C1 segment of cervical spinal cord (tissue), 14 donors: ENCODE measurements at places on chromosomes 5 and 9.

DNA sequence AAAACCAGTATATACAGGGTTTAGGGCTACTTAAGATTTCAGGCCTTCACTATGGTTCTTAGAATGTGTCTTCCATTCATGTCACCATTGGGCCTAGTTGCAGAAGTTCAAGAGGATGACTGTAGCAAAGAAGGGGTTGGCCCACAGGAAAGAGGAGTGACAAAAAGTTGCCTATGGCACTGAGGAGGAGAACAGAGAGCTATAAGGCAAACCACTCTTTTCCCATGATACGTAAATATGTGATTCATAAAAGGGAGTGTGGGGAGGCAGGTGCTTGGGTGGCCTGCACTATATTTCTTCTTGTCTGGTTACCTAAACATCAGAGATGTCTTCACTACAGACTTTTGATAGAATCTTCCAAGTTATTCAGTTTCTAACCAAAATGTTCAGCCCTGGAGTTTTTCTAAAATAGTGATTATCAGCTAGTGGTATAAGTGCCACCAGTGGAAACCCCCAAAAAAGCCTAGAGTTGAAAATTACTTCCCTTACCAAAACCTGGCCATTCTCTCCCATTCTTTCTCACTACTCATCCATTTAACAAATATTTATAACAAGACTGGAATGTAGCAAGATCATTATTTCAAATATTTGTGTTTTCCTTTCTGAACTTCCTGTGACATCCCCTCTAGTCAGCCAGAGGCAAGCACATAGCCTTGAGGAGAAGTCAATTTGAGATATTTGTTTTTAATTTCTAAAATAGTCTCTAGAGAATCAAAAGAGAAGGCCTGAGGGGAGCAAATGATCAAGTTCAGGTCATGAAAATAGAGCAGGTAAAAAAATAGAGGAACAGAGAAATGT is 367.4 kb downstream of the EFNA5 start:
- no peak for DNase-seq

DNA sequence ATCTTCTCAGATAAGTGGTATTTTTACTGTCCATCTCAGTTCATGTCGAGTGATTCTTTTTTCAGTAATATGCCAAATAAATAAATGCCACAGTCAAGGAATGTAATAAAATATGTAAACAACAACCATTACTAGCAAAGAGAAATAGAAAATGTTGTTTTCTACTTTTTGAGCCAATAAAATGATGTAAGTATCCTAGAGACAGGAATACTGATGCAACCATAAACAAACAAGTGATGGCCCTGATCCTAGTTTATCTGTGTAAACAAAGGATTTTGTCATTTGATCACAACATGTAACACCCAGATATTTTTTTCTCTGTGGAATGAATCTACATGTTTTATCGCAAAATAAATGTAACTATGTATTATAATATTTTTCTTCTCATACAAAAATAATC is 1852.8 kb downstream of the EFNA5 start:
- no peak for DNase-seq

GRCh38 chr5:81482595-81482994 is 88.7 kb upstream of the ACOT12 start:
- no peak for DNase-seq

- no peak for DNase-seq
These were observed 80.2 kb downstream of the STX17 start for GRCh38 chr9:99986642-99987041.

- DNase-seq = no peak
These were observed 15.7 kb downstream of the SCGB3A1 start for GRCh38 chr5:180575571-180575970.

DNA sequence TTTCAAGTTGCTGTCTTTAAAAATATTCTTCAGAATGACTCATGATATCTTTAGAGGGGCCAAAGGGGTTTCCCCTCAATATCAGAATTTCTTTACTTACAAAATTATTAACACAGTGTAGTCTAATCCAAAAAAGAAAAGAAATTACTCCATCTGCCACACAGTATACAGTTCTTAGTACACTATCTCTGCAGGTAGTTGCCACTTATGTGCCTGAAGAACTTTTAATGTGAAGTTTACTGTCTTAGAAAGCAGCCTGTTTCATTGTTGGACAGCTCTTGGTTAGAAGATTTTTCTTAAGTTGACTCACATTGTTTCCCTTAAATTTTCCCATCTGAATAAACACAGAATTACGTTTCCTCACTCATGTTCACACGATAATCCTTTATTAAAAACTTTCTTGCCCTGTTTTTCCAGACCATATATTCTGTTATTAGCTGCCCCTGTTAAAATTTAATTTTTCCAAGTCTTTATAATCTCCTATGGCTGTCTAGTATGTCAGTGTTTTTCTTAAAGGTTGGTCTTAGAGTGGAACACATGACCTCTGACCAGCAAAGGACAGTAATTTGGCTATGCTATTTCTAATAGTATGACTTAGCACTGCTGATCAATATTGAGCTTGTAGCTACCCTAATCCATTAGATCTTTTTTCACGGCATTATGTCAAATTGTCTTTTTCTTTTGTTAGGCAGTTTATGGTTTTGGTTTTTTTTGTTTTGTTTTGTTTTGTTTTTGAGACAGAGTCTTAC is 21.8 kb upstream of the FKTN start:
- no peak for DNase-seq

- no peak for DNase-seq
These were observed 22.1 kb upstream of the FRMD3 start for GRCh38 chr9:83560169-83560826.

DNA sequence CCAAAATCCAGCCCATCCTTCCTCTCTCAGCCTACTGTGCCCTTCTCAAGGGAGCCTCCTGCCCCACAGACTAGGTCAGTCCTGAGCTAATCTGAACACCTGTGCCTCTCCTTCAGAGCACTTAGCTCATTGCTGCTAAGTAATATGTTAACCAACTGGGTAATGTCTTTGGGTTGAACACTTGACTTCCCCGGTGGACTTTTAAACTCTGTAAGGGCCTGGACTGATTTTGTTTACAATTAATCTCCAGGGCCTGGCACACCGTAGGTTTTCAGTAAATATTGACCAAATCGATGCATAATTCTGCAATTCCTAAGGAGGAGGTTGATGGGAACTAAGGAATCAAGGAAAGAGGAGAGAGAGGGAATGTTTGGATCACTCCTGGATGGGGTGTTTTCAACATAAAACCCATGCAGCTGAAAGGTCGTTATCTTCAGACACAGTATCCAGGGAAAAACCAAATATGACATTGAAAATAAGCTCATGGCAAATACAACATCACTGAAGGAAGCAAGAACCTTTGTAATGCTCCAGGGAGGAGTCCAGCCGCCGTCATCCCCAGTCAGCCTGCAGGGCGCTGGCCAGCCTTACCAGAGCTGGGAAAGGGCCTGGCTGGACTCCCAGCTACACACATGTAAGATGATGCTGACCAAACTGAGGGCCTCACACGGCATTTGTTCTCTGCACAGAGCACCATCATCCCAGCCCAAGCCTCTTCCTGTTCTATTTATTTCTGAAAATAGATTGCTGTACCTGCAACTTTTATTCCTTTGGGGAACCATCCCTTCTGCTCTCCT is 166.3 kb downstream of the C5orf15 start:
- no peak for DNase-seq

GRCh38 chr5:173963182-173963838 is 25.7 kb upstream of the C5orf47 start:
- no peak for DNase-seq

DNA sequence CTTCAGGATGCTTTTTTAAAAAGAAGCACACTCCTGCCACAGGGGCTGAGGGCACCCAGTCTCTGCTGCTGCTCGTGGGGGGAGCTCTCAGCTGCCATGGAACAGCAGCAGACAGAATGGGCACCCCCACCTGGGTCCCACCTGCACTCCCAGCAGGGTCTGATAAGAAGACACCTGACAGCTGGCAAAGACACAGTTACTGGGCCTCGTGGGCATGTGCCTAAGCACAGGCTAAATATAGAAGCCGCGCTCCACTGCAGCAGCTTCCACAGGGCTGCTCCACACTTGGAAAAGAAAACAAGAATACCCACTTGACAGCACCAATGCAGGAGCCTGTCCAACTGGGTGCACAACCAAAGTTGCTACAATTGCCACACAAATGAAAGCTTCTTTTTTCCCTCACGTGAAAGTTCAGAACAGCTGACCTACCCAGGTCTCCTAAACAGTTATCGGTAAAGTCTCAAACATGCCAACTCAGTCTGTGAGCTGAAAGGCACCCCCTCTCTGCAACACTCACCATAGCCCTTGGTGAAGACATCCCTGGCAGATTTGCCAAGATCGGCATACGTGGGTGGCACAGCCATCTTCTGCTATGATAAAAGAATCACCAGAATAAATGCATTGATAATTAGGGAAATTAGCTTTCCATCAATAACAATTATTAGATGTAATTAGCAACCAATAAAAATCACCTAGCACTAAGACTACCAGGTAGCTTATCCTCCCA is 12.2 kb downstream of the VDAC1 start:
- no peak for DNase-seq

DNA sequence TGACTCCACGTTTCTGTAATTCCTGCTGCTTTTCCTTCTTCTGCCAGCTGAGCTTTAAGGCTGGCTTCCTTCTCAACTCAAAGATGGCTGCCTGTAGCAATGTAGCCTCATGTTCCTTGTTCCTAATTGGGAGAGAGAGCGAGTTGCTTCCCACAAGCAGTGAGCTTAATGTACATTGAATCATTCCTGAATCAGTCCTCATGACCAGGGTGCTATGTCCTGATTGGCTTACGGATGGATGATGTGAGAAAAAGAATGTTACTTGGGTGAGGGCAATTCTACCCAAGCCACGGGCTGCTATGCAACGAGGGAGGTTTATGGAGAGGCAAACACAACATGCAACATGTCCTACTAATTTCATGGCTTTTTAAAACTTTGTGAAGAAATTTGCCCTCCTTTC is 356.2 kb downstream of the RASEF start:
- no peak for DNase-seq

GRCh38 chr9:71672573-71672972 is 95.7 kb downstream of the CEMIP2 start:
- no peak for DNase-seq

- DNase-seq = no peak
These were observed 414 bp downstream of the WDR38 start for GRCh38 chr9:124853605-124854143.

- DNase-seq = no peak
These were observed 95.8 kb upstream of the SPATA31C2 start for GRCh38 chr9:88234114-88234513.

DNA sequence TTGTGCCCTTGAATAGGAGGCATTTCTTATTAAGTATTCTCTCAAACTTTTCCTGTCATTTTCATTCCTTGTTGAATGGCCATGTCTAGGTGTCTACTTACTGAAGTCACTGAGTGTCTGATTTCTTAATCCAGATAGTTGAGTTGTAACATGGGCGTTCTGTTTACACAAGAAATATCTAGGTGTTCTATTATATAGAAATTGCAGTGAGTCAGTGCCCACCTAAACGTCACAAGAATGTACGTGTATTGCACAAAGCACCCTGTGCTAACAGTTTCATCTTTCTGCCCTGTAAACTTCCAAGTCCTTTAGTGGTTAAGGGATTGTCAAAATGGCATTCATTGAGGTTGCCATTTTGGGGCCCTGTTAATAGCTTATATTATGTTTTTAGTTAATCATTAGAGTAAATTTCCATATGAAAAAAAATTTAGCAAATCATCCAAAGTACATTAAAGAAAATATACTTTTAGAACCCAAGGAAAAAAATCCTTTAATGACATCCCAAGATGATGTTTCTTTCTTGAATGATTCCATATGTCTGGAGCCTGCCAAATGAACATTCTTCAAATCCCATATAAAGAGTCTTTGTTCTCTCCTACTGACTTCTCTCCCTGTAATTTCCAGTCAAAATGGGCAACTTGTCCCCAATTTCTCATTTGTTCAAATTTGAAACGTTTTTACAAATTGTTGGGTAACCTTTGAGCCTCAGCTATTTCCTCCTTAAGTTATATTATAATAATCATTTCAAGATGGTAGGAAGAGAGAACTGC is 114.2 kb downstream of the GOLPH3 start:
- no peak for DNase-seq

DNA sequence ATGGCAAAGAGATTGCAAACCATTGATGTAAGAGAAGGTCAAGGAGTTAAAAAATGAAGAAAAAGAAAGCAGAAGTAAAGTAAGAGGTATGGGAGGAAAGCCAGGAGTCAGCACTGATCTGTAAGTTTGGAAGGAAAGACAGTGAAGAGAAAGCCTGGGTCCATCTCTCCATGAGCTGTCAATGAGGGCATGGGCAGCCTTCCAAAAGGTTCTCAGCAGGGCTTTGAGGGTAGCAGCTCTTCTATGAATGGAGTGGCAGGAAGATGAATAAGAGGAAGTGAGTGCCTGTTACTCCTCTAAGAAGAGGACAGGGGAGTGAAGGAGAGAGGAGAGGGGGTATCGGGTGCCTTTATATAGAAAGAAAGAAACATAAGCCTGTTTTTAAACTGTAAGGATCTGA is 97.1 kb downstream of the ADCY2 start:
- DNase-seq = no peak

GRCh38 chr9:69303331-69303730 is 21.7 kb upstream of the ENTREP1 start:
- DNase-seq = no peak

DNA sequence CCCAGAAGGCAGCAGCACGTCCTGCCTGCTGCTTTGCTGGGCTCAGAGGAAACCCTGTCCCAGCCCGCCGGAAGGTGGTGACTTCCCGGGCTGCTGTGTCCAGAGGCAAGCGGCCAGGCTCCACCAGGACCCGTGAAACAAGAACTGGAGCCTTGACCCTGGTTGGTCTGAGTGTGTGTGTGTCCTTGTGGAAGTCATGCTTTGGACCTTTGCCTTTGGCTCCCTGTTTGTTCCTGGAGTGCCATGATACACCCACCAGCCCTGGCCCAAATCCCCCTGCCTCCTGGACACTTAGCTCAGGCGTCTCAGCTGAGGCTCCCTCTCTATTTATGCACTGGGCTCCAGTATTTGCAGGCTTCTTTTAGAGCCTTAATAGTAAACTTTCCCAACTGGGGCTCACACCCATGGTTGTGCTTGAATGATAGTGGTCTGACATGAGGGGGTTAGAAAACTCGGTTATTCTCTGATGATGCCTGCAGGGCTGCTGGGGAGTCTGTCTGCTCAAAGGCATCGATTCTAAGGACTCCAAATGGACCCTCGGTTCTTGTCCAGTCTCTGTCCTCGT is 72.2 kb downstream of the C9orf50 start:
- DNase-seq = no peak

GRCh38 chr5:147474140-147474539 is 35.7 kb downstream of the DPYSL3 start:
- no peak for DNase-seq

- no peak for DNase-seq
These were observed 462.9 kb downstream of the ACTL7B start for GRCh38 chr9:108392877-108393276.

- DNase-seq = no peak
These were observed 32.8 kb upstream of the CPEB4 start for GRCh38 chr5:173855162-173855994.

- DNase-seq = no peak
These were observed 198.8 kb downstream of the FRMD3 start for GRCh38 chr9:83339435-83339834.
